ENCODE measurements at places on chromosomes 6 and 20.

DNA sequence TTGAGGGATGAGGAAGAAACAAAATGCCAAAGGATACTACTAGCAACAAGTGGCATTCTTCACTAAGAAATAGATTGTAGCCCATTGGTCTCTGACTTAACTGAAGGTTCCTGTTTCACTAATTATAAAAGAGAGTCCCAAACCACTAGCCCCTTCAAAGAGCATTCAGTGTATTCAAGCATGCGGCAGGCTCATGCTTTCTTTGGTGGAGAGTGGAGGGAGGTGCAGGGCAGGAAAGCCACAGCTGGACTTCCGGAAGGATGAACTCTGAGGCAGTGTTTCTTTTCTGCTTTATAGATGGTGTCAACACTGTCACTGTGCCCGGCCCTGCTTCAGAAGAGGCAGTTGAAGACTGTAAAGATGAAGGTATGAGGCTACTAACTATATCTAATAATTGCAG, 636.1 kb downstream of the KIF16B start:
- DNase-seq = no peak

GRCh38 chr6:29925321-29925720, 17.0 kb upstream of the HLA-A start:
- no peak for DNase-seq

- DNase-seq = no peak
Observed at GRCh38 chr6:98416027-98416426, 418.3 kb upstream of the POU3F2 start.

DNA sequence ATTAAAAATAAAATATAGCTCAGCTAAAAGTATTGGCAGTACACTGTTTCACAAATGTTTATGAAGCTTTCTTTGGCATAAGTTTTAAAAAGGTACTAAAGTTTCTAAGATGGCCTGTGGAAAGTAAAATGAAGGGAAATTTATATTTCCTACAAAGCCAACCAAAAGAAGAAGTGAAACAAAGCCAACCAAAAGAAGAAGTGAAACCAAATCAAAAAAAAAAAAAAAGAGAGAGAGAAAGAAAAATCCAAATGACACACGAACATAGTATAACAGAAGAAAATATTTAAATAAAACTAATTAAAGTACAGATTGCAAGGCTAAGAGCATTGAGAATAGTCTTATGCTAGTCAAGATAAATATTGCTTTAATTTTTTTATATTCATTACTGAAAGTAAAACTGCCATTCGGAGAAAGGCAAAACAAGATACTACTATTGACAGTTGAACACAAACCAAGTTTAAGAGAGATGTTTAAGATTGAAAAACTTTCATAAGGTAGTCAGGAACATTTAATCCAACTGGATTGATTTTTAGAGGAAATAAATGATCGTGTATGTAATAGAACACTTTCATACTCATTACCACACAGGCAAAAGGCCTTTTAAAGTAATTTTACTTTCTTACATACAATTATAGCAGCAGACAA, 12.8 kb upstream of the KHDRBS2 start:
- DNase-seq = no peak

DNA sequence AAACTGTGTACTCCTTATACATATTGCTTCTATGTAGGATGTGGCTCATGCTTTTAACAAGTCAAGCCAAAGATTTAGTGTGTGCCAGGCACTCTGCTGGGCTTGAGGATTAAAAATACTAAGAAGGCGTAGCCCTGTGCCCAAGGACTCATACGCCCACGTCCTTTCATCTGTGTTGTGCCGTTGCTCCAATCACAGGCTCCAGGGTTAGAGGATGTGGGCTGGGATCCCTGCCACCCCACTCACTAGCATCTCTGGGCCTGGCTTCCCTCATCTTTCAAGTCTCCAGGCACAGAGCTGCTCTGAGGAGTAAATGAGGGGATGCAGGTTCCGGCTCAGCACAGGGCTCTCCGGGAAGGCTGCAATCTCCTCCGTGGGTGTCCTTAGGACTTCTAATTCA, 214.2 kb downstream of the SYNDIG1 start:
- DNase-seq = no peak

- DNase-seq = no peak
Observed at GRCh38 chr6:78093906-78094305, 441.1 kb downstream of the MEI4 start.

DNA sequence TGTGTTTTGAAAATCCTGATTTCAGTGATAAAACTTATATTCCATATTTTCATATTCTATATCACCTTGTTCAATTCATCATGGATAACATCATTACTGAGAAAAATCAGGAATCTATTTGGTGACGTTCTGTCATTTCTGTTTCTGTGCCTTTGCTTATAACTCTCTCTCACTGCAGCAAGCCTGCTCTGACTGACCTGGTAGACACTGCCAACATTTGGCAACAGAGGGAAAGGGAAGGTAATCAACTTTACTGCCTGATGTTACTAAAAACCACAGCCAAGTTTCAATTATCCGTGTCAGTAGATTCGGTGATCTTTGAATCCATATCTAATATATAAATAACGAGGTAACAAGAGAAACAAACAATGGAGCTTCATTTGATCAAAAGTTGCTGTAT, 501.9 kb downstream of the LMBRD1 start:
- no peak for DNase-seq

DNA sequence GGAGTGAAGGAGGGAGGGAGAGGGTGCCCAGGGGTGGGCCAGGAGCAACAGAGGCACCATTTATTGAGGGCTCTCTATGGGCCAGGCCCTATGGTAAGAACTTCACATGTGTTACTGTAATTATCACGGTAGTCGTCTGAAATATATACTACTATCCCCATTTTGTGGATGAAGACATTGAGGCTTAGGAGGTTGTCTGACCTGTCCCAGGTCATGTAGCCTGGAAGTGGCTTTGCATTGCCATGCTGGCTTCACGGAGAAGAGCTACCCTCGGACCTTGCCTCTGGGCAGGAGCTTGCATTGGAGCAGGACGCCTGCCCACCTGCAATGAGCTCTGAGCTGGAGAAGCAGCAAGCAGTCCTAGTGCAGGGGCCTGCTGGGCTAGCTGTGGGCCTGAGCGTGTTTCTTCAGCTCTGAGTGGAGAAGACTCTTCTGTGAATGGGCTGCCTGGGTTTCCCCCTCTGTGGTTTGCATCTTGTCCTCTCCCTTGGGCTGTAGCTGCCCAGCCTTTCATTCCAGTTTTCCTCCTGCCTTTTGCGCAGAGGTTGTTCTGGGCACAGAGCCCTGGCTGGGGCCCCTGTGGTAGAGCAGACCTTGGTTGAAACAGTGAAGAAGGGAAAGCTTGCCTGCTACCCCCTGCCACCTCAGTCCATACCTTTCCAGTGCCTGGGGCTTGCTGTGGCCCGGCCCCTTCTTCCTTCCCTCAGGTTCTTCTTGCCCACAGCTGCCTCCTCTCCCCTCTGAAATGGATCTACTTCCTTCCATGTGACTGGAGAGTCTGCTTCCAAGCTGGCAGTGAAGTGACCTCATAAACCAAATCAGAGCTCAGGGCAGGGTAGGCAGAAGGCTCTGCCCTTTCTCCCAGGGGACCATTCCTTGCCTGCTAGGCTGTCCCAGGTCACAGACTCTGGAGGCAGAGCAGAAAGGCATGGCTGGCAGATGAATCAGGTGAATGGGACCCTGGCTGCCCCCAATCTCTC, 24.1 kb upstream of the SRF start:
- DNase-seq = no peak

GRCh38 chr6:166516251-166516884, 70.1 kb downstream of the RAMACL start:
- no peak for DNase-seq

DNA sequence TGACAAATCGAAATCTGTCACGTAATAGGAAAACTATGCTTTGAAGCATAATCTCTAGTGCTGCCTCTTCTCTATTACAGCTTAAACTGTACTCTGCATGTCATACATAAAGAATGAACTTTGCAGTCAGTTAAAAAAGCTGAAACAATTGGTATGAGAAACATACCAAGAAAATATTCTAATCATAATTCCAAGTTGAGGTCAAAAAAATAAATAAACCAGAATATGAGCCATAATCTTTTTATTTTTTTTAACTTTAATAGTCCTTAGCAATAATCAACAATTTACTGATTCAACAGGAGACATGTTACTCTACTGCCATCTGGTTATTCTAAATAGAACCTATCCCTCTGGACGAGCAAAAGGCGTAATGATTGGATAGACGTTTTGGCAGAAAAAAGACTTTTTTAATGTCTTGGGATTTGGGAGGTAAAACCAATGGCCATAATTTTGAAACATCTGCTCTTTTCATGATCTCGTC, 224.4 kb upstream of the FLRT3 start:
- DNase-seq = peak; percentile 27

GRCh38 chr6:28371706-28372451, 22.1 kb downstream of the ZKSCAN3 start:
- DNase-seq = no peak

GRCh38 chr6:158536084-158536890, 23.6 kb upstream of the TMEM181 start:
- no peak for DNase-seq

- no peak for DNase-seq
Observed at GRCh38 chr6:54031169-54031568, 80.1 kb upstream of the MLIP start.

- no peak for DNase-seq
Observed at GRCh38 chr6:51342393-51342792, 523.7 kb downstream of the TFAP2B start.

DNA sequence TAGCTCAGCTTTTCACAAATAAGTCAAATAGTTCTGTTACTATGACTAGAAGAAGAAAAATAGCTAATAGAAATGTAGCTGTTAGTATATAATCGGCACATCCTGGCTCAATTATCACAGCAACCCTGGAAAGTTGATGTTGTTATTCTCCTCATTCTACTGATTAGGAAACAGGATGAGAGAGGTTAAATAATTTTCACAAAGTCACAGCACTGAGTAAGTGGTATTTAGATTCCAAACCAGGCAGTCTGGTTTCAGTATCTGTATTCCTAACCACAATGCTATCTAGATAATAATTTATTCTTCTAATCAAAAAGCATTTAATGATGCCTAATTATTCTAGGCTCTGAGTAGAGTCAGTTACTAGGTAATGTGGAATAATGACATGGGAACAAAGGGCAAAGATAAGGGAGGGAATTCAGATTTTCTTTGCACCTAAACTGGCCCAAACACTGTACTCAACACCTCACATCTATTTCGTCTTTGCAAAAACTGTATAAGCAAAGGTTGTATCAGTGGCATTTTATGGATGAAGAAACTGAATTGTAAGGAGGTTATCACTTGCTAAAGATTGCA, 51.3 kb downstream of the PDE7B start:
- no peak for DNase-seq

DNA sequence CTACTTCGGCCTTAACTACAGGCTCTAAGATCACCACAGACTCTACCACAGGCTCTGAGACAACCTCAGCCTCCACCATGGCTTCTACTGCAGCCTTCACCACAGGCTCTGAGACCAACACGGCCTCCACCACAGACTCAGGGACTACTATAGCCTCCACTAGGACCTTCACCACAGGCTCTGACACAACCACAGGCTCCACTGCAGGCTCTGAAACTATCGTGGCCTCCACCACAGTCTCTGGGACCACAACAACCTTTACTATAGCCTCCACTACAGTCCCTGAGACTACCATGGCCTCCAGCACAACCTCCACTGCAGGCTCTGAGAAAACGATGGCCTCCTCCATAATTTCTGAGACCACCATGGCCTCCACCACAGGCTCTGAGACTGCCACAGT, 15.3 kb downstream of the MUC22 start:
- DNase-seq = no peak

DNA sequence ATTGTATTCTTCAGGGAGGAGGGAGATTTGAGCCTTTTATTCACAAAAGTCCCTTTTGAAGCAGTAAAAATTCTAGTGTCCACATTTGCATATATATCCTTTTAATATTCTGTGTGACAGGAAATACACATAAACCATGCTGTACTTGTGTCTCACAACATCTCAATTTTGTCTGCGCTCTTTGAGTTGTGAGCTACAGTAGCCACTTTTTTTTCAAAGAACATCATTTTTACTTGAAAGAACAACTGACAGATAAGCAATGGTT, 21.3 kb downstream of the LMBRD1 start:
- no peak for DNase-seq

- DNase-seq = no peak
Observed at GRCh38 chr6:132814716-132815570, 574 bp downstream of the RPS12 start.

DNA sequence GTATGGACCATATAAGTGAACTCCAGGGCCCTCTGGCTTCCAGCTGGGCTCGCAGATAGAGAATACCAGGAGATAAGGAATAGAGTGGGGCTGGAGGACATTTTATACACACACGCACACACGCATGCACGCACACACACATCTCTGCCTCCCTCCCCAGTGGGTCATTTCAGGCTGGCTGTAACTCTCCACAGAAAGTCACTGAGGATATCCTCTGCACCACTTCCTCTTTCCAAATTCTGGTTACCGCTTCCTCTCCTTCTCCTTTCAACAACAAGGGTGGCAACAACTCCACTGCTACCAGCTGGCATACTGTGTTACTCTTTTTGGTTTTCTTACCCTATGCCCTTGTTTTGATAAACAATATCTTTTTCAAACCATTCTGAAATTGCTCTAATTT, 280.2 kb downstream of the COL12A1 start:
- DNase-seq = no peak

GRCh38 chr6:55943329-55943728, 67.9 kb upstream of the BMP5 start:
- no peak for DNase-seq

- DNase-seq = no peak
Observed at GRCh38 chr6:31129130-31129529, 8.9 kb upstream of the CDSN start.

DNA sequence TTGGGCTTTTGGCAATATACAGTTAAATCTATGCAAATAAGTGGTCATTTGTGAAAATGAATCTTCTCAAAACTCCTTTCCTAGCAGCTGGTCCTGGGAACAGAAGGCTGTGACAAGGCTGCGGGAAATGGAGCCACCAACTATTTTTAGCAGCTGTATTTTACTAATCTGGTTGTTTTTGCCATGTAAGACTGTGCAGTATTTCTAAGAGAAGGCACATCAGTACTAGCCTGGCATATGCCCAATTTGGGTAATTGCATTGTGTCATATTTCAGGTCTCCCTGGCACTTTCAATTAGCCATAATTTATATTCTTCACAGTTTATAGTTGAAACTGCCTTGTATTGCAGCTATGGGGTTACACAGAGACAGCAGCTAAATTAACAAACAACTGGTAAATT, 109.6 kb downstream of the MANEA start:
- DNase-seq = no peak

- DNase-seq = no peak
Observed at GRCh38 chr6:155828989-155829388, 373.4 kb upstream of the NOX3 start.

DNA sequence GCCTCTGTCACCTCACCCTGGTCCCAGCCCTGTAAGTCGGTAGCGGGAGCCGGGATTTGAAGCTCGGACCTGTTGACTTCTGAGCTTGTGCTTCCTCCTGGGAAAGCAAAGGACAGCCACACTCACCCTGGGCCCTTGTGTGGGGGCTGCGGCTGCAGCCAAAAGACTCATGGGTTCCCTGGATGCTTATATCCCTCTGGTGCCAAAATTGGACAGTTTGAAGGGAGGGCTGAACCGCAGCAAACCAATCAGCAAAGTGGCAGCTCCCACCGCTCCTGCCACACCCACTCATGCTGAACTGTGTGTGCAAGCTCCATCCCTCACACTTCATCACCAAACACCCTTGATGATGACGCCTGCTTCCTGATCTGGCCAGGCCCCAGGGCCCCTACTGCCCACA, 3.9 kb upstream of the CCN5 start:
- no peak for DNase-seq

GRCh38 chr20:17948442-17948841, 20.2 kb downstream of the SNX5 start:
- DNase-seq = no peak

- peak; percentile 23 for DNase-seq
Observed at GRCh38 chr6:119119989-119120388, 41.5 kb upstream of the FAM184A start.
